Caco-2 (cell line): ENCODE measurements at places on chromosomes 2 and 18. TPM values are rescaled to one million over a fixed set of nuclear protein-coding genes. Genes with fewer than 3 reads are reported as not detected.

NABP1 gene
- 89.8 and 91.4 TPM in 2 replicates for total RNA-seq

ANKRD53 gene
- 0.16 and 0.28 TPM in 2 replicates for total RNA-seq

CCDC138 gene
- total RNA-seq, result 14.4 and 14.9 TPM in 2 replicates

ZNF804A gene
- not detected in 2 replicates for total RNA-seq

DNA sequence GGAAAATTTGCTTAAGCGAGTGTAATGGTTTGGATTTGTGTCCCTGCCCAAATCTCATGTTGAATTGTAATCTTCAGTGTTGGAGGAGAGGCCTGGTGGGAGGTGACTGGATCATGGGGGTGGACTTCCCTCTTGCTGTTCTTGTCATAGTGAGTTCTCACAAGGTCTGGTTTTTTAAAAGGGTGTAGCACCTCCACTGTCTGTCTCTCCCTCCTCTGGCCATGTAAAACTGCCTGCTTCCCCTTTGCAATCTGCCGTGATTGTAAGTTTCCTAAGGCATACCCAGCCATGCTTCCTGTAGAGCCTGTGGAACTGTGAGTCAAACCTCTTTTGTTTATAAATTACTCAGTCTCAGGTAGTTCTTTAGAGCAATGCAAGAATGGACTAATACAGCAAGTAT is 6.6 kb downstream of the YIPF4 start:
- DNase-seq, result no peak

DNA sequence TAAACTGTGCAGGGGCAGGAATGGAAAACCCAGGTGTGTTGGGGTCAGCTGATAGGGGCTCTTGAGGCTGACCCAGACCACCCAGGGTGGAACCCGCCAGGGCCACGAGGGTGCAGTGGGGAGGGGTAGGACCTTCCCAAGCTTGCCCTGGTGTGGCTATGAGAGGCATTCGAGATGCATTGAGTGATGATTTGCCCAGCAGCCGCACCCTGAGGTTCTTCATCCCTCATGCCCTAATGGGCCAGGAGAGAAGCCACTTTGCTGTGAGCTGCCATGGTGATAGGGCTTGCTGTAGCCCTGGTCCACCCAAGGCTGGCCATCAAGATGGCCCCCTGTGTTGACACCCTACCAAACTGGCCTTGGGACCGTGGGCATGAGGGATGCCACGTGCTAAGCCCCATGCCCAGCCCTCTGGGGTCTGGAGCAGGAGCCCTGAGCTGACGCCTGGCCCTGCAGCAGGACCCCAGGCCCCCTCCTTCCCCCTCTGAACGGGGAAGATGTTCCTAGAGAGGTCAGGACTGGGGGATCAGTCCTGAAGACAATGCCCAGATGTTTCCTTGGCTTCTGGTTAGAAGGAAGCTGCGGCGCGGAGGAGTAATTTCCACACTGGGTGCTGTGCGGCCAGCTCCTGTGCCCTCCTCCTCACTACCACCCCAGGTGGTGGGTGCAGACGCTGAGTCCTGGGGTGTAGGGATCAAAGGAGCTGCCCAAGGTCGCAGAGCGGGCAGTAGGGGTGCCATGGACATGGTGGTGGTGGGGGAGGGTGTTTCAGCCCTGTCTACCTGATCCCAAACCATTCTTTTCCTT is 122.5 kb upstream of the HDAC4 start:
- DNase-seq, result no peak

DNA sequence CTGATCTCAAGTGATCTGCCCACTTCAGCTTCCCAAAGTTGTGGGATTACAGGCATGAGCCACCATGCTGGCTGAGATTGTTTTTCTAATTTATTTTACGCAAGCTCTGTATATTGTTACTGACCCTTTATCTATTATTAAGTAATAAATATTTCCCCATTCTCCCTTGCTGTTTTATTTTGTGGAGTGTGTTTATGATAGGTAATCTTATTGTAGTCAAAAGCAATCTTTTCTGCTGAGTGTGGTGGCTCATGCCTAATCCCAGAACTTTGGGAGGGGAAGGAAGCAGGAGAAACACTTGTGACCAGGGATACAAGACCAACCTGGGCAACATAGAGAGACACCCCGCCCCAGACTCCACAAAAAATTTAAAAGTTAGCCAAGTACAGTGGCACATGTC is 55.2 kb upstream of the RTN4 start:
- no peak for DNase-seq

- no peak for DNase-seq
Observed at GRCh38 chr2:120697471-120697870, 38.2 kb upstream of the GLI2 start.

DNA sequence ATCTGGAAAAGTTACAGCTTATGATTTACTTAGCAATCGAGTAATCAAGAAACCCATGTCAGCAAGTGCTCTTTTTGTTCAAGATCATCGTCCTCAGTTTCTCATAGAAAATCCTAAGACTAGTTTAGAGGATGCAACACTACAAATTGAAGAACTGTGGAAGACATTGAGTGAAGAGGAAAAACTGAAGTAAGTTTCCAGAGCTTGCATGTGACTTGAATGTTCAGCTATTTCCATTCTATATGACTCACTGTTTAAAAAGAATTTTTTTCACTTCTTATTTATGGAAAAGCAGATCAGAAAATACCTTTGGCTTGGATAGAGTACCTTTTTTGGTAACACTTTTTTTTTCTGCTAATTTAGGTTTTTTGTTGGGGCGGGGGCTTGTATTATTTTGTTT is 70.7 kb downstream of the PMS1 start:
- DNase-seq, result no peak

GRCh38 chr2:144405321-144405720 is 114.6 kb downstream of the ZEB2 start:
- DNase-seq, result no peak

DNA sequence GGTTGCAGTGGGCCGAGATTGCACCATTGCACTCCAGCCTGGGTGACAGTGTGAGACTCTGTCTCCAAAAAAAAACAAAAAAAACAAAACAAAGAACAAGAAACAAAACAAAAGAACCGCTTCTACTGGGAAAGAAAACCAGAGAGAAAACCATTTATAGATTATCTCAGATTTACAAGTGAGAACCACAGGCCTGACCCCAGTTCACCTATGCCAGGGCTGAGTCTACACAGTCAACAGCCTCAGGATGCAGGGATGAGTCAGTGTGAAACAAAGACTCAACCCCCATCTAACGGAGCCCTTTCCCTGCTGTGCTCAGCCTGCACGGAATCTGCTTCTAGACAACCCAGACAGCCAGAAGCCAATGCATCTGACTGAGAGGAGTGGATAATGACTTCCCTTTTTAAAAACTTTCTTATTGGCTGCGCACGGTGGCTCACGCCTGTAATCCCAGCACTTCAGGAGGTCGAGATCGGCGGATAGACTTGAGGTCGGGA is 25.5 kb upstream of the YWHAQ start:
- no peak for DNase-seq

GRCh38 chr2:160442603-160443002 is 51.0 kb downstream of the RBMS1 start:
- no peak for DNase-seq

GRCh38 chr2:73852020-73852419 is 23.3 kb downstream of the STAMBP start:
- DNase-seq, result no peak

- DNase-seq, result no peak
Observed at GRCh38 chr2:97911206-97911921, 84.4 kb downstream of the TMEM131 start.

GRCh38 chr2:18684206-18685038 is 95.1 kb upstream of the NT5C1B start:
- no peak for DNase-seq

- peak; percentile 80 for DNase-seq
Observed at GRCh38 chr2:64262071-64262470, 117.9 kb upstream of the PELI1 start.

GRCh38 chr18:21650311-21650710 is 38.2 kb downstream of the SNRPD1 start:
- no peak for DNase-seq

DNA sequence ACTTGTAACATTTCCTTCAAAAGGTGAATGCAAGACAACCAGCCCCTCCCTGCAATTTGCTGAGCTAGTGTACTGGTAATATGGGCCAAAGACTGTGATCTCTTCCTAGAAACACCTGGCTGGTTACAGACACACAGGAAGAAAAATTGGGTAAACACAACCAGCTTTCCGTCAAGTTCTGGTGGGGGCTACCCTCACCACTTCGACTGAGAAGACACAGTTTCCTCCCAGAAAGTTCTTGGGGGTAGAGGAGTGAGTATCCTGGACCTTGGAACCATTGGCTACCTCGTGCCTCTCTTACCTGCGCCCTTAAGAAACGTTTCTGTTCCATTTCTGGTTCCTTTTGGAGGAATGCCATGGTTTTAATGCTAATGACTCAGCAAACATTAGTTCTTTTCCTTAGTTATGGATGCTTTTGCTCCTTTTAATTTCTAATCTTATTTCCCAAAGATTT is 120.9 kb upstream of the DLX2 start:
- DNase-seq, result no peak

DNA sequence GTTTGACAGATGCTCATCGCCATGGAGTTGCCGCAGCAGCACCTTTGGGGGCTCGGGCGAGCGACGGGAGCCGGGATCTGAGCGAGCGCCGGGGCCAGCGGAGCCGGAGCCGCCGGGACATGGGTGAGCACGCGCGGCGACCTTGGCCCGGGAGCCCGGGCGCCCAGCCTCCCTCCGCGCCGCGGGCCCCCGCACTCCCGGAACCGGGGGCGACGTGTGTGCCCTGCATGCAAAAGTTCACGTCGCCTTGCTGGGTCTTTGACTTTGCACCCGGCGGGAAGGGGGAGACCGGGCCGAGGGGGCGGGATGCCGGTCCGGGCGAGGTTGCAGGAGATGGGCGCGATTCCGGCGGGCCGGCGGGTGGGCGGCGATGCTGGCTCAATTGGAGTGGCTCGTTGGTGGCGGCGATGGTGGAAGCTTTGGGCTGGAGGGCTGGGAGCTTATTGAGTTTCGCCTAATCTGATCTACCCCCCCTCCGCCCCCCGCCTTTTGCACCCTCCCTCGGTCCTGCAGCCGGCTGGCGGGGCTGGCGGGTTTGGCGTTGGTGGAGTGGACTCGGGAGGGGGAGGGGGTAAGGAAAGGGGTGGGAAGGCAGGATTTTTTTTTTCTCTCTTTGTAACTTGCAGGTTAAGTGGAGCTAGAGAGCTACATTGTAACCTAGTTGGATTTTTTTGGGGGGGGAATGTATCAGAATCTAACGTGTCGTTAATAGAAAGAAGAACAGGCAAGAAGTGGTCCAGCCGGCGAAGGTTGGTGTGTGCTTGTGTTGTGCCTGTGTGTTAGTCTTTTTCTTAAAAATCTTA is at the start of gene SETBP1:
Gene SETBP1, plus strand, starts transcription at position 616 of the 803 bp plus-strand sequence. CDS start 20,459 bp downstream, outside the sequence.
- peak; percentile 35 for DNase-seq

- no peak for DNase-seq
Observed at GRCh38 chr2:175734686-175735085, 267.4 kb downstream of the LNPK start.

DNA sequence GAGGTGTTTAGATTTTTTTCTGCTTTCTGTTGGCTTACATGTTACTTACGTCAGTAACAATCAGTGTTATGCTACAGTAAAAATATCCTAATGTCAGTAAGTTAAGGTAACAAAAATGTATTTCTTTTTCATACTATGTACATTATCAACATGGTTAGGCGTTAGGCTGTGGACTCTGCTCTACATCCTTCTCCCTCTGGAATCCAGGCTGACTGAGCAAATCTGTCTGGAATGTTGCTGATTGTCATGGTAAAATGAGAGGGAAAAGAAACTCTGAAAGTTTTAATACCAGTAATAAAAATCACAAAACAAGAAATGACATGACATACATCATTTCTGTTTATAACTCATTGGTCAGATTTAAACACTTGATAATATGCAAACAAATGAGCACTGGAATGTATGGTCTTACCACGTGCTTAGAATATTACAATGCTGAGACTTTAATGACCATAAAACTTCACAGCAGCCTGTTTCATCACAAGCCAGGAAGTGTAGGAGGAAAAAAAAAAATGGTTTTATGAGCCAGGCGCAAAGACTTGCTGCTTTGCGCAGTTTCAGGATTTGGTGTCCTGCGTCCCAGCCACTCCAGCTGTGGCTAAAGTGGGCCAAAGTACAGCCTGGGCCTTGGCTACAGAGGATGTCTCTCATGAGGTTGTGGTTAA is 252.4 kb downstream of the FSIP2 start:
- peak; percentile 34 for DNase-seq

DNA sequence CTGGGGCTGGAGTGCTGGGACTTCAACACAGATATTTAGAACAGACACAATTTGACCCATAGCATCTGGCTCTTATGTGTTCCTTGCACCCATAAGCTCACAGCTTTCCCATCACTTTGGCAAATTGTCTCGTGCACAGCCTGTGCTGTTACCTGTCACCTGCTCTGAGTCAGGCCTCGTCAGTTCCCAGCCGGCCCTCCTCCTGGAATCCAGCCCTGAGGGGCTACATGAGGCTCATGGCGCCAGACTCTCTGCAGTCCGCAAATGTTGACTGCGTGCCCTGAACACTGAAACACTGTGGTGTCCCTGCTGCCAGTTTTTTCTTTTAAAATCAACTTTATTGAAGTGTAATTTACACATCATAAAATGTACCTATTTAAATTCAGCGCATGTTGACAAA is 65.4 kb upstream of the BZW1 start:
- DNase-seq, result no peak

- no peak for DNase-seq
Observed at GRCh38 chr2:3604991-3605961, 10.4 kb downstream of the COLEC11 start.

GRCh38 chr2:237258116-237258515 is 155.8 kb downstream of the COL6A3 start:
- no peak for DNase-seq

DNA sequence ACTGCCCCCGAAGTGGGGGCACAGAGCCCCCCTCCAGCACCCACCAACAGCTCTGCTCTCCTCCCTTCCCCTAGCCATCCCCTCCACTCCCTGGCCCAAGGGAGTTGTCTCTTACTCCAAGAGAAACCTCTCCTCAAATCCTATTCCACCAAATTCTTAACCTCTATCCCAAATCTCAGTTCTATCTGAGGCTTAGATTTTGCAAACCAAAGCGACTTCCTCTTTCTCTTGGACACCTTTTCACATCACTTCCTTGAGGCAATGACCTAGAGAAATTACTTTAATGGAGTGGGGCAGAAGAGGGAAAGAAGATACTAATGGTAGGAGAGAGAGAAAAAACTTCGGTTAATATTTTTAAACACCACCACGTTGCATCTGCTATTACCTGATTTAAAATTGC is 167.2 kb downstream of the SS18 start:
- no peak for DNase-seq

DNA sequence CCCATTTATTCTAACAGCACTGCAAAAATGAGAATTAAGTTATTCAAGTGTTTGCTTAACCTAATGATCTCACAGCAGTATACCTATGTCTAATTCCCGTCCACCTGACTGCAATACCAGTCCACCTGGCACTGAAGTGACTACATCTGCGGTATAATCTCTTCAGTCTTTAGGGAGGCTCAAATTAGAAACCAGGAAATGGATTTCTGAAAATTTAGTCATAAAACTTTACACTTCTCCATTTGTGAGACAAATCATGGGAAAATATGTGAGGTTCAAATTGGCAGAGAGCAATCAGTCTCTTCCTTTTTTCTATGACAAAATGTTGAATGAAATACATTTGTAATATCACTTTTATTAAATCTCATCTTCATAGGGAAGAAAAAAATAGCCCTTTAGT is 33.0 kb downstream of the FTCDNL1 start:
- no peak for DNase-seq

- DNase-seq, result no peak
Observed at GRCh38 chr2:209463226-209463625, 39.4 kb downstream of the MAP2 start.

- DNase-seq, result no peak
Observed at GRCh38 chr18:37385846-37386778, 179.5 kb downstream of the CELF4 start.

- no peak for DNase-seq
Observed at GRCh38 chr2:48050711-48051110, 144.4 kb upstream of the FBXO11 start.
